Stimulated activated CD8-positive, alpha-beta memory T cell treated with anti-CD3 and anti-CD28 coated beads, Interleukin-2, amount 100 ng/mL, for 1 hour (primary cell): ENCODE measurements at places on chromosomes 2 and 18.

GRCh38 chr2:86195808-86196387 is 636 bp upstream of the IMMT start:
- no peak for DNase-seq

DNA sequence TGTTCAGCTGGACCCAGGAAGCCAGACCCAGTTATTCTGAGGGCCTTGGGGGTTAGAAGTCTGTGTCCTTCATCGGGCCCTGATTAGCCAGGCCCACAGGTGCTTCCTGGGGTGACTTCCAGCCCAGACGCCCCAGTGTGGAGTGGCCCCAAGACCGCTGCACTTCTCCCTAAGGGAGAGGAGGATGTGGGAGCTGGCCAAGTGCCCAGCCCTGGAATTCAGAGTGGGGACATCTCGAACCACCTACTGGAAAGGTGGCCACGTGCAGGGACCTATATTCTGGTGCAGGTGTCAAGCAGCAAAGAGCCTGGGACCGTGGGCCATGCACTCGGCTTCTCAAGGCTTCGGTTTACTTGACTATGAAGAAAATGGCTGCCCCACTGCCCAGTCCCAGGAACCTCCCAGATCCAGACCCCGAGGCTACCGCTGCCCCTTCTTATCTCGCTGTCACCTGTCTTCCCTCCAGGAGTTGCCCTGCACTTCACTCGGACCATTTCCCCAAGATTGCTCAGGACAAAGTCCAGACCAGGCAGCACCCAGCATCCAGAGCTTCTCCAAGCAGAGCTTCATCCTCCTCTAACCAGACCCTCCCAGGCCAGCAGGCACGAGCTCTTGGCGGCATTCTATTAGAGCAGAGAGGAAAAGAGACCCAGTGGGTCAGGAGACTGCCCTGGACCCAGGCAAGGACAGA is 142.8 kb upstream of the ID2 start:
- DNase-seq: no peak

DNA sequence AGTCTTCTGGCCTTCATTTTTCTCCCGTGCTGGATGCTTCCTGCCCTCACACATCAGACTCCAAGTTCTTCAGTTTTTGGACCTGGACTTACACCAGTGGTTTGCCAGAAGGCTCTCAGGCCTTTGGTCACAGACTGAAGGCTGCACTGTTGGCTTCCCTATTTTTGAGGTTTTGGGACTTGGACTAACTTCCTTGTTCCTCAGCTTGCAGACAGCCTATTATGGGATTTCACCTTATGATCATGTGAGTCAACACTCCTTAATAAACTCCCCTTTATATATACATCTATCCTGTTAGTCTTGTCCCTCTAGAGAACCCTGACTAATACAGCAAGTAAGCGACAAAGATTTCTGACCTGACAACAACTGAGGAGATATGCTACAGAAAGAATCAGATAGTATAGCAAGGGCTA is 7.2 kb downstream of the CDC42EP3 start:
- no peak for DNase-seq

GRCh38 chr18:79375441-79376154 is 20.1 kb upstream of the NFATC1 start:
- DNase-seq: no peak

- no peak for DNase-seq
These were observed 137.0 kb downstream of the MEIS1 start for GRCh38 chr2:66571918-66572317.

DNA sequence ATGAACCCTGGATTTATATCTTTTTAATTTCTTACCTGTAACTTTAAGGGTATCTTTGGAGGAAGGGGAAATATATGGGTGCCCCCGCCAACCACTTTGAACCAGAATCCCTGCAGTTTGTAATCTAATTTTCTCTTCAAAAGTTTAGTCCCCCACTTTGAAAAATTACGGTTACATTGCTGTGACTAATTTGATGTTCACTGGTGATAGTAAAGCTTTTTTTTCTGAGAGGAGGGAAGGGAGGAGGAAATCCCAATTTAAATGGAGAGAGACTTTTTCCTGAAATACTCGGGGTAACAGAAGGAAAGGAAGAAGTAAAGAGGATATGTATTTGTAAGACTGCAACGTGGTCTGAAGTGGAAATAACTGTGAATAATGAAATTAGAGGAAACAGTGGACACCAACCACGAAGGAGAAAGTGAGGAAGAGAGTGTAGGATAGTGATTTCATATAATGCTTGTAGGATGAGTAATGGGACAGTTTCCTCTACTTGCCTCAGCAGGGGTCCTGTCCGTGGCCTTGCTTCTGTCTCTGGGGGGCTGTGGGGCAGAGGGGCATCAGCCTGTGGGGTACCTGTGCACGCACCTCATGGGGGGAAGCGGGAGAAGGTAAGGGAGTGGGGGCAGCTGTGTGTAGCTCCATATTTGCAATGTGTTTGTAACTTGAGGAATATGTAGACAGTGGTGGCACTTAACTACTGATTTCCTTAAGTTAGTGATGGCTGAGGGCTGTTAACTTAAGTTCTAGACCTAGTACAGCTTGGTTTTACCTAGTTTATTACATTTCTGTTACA is 161.1 kb downstream of the LTBP1 start:
- DNase-seq: no peak

DNA sequence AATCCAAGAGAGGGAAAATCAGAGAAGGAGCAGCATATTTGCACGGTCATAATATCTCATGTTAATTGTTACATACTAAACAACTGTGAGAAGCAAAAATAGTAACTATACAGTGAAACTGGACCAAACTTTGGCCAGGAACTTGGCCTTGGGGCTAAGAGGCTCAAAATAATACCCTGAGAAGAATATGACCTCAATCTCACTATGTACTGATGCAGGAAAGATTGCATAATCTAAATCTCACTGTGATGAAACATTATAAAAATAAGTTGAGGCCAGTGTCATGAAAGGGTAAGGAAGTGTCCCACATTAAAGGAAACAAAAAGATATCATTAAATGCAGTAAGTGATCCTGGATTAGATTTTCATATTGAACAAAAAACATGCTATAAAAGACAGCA is 36.5 kb downstream of the ZRANB3 start:
- no peak for DNase-seq

- no peak for DNase-seq
These were observed 6.2 kb downstream of the PAX8 start for GRCh38 chr2:113272477-113272876.

DNA sequence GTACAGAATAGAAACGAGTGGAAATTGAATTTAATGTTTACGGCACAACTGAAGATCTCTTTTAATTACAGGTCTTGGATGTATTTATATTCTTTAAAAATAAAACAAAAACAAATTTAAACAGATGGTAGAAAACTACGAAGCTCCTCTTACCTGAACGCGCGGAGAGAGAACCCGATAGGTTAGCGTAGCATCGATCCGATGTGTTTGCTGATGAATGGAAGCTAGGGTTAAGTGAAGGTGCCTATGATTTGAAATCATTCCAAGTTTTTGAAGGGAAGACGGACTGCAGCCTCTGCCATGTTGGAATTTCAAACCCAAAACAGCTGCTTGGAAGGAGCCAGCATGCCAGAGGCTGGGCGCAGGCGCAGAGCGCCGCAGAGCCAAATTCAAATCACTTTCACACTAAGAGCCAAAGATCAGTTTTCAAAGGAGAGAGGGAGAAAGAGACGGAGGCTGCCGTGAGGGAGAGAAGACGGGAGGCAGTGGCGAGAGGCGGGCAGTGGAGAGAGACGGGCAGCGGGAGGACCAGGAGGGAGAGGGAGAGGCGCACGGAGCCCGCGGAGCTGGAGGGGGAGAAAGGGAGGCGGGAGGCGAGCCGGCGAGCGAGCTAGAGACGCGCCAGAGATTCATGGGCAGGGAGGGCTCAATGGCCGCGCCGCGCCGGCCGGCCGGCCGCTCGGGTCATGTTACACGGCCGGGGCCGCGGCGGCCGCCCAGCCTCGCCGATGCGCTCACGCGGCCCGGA is at the start of gene FIGN:
TSS of gene FIGN (minus strand) at position 324 of the 748 bp plus-strand sequence. CDS start 1,081 bp downstream, outside the sequence.
- DNase-seq: no peak

GRCh38 chr2:171524018-171524401 is 1.7 kb downstream of the CYBRD1 start:
- DNase-seq: no peak

DNA sequence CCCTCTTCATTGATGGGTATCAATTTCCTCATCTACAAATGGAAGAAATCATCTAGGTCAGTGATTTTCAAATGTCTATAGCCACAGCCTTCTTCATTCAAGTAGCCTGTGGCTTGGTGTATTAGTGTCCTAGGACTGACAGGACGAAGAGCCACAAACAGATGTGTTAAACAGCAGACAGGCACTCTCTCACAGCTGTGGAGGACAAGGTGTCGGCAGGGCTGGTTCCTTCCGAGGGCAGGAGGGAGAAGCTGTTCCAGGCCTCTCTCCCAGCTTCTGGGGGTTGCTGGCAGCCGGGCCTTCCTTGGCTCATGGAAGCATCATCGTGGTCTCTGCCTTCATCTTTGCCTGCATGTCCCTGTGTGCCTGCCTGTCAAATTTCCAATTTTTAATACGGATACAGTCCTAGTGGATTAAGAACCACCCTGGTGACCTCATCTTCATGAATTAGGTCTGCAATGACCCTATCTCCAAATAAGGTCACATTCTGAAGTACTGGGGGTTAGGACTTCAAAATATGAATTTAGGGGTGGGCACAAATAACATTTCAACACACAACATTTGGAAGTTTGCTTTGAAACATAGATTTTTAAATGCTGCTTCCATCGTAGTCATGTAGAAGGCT is 86.5 kb downstream of the PTGR3 start:
- DNase-seq: no peak

DNA sequence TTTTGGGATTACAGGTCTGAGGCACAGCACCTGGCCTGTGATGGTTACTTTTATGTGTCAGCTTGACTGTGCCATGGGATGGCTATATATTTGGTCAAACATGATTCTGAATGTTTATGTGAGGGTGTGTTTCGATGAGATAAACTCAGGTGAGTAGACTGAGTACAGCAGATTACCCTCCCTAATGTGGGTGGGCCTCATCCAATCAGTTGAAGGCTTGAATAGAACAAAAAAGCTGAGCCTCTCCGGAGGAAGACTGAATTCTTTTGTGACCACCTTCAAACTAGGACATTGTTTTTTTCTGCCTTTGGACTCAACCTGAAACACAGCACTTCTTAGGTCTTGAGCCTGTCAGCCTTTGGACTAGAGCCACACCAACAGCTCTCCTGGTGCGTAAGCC is 49.4 kb upstream of the FIGN start:
- DNase-seq: no peak
